ENCODE measurements at places on chromosomes 7 and 10.
A peak's percentile ranks its signal among the peaks of the same experiment; 100 is the strongest.

DNA sequence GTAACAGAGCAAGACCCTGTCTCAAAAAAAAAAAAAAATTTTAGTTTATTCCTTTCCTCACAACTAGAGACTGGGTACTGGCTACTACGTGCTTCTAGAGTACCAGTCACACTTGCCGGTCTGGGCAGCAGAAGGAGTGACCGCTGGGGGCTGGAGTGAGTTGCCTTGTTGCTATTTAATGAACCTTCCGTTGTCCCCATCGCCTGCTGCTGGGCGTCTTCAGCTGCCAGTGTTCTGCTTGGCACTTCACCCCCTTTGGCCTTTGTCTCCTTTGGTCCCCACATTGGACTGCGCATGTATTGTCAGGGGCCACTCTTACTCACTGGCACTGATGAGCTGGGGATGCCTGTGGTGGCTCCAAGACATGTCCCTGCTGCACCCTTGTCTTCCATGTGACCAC lies 110.6 kb downstream of the CLEC2L start:
- no peak for DNase-seq

GRCh38 chr10:59970396-59971368 lies 64.3 kb upstream of the CCDC6 start:
- no peak for DNase-seq

- no peak for DNase-seq
These were observed 1.1 kb downstream of the ZDHHC4 start for GRCh38 chr7:6578114-6579084.

GRCh38 chr7:17234398-17235031 lies 63.9 kb upstream of the AHR start:
- DNase-seq, result no peak

DNA sequence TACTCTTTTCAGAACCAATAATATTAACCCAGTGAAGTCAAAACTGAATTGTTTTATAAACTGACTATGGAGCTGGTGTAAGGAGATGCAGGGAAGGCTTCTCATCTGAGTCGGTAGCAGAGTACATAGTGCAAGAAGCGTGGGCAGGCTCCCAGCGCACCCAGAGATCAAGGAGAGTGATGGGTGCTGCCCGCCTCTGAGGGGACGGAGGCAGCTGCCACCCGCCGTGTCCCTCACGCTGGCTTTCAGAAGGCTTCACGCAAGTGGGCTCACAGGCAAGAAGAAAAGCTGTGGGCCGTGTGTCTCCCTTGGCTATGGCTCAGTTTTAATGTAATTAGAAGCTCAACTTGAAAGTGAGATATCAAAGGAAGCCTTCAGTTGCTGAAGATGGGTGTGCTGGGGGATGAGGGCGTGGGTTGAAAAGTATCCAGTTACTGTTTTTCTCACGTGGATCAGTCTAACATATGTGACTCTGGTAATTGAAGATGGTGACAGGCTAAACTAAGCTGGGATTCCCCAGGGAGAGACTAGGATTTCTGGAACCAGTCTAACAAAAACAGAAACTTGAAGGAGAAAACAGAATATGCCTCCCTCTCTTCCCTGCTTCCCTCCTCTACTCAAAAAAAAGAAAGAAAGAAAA lies 159.9 kb downstream of the MGMT start:
- DNase-seq, result no peak

- DNase-seq, result no peak
These were observed 223.6 kb downstream of the ARL4A start for GRCh38 chr7:12911053-12911452.

- DNase-seq, result no peak
These were observed 153.6 kb downstream of the CACNB2 start for GRCh38 chr10:18293536-18294510.

- no peak for DNase-seq
These were observed 55.4 kb upstream of the SGMS1 start for GRCh38 chr10:50679149-50679548.

- DNase-seq, result peak; percentile 55
These were observed 180.5 kb downstream of the ZNF365 start for GRCh38 chr10:62554632-62555199.

DNA sequence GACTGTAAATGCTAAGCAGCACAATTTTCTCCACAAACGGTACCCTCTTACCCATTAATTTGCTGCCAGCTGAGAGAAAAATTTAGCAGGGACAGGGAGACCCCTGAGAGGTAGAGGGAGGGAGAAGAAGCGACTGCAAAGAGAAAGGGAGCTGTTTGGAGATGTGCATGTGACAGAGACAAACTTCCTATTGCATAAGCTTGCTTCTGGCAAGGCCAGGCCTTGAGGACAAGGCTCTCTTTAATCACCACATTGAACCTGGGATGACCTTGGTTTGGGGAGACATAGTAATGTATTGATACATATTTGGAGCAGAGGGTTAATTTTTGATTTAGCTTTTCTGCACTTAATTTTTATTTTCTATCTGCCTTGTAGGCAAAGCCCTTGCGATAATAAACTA lies 31.1 kb upstream of the HIBADH start:
- DNase-seq, result no peak

DNA sequence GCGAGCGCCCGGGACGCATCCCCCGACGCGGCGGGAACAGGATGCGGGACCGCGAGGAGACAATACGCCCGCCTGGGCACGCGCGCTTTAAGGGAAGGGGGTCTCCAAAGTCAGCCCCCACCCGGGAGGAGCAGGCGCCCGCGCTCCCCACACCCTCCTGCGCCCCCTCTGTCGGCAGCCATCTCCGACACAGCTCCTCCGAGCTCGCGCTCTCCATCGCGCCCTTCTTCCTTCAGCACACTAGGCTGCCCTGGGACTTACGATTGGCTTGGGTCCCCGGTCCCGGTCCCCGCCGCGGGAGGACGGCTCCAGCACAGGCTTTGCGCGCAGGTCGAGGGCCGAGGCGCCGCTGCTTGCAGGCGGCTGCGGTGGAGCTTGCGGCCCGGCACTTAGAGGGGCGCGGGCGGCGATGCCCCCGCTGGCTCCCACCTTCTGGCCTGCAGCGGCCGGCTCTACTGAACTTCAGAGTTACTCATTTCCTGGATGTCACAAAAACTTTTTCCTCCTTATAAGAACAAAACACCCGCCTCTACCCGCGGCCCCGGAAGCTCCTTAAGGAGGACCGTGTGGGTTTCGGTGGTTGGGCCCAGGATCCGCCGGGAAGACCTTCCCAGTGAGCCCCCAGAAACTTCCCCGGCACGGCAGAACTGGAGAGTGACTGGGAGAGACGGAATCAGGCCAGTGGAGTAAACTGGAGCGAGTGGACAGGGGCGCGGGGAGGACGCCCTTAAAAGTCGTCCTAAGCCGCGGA lies at the start of gene ITPRIP:
Gene ITPRIP (minus strand): TSS at position 481 of the 751 bp plus-strand sequence. CDS start 22,414 bp downstream, outside the sequence.
- no peak for DNase-seq

GRCh38 chr10:45592926-45593325 lies 79.6 kb downstream of the ZFAND4 start:
- DNase-seq, result no peak

- no peak for DNase-seq
These were observed 69.7 kb upstream of the ZNRF2 start for GRCh38 chr7:30214651-30215137.

DNA sequence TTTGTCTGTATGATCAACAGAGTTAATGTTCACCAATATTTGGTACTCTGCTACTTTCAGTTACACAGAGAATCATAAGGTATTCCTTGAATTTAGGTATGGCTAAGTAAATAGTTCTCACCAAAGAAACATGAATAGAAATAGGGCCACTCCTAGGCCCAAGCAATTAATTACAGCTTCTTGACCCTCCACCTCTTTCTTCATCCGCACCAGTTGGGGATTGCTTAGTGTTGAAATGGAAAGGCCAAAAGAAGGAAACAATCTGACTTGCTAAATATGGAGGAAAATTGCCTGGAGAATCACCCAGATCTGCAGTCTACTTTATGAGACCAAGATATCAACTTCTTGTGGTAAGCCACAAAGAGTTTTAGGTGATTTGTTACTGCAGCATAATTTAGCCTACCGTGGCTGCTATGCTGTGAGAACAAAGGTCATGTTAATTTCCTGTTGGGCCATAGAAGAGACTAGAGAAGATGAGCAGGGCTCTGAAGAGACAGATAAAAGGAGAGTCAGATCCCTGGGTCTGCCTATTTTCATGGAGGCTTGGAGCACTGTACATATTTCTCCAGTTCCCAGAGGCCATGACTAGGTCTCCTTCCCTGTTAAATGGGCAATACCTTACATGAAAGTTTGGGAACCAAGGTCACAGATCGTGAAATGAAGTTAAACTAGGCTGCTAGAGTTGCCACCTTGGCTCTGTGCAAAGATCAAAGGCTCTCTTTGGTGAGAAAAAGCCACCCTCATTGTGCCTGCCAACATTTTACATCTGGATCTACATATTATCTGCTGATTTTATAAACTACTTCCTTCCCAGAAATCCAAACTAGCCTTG lies 93.3 kb upstream of the GDF10 start:
- DNase-seq, result no peak

GRCh38 chr10:8614054-8614565 lies 559.6 kb downstream of the GATA3 start:
- DNase-seq, result no peak

DNA sequence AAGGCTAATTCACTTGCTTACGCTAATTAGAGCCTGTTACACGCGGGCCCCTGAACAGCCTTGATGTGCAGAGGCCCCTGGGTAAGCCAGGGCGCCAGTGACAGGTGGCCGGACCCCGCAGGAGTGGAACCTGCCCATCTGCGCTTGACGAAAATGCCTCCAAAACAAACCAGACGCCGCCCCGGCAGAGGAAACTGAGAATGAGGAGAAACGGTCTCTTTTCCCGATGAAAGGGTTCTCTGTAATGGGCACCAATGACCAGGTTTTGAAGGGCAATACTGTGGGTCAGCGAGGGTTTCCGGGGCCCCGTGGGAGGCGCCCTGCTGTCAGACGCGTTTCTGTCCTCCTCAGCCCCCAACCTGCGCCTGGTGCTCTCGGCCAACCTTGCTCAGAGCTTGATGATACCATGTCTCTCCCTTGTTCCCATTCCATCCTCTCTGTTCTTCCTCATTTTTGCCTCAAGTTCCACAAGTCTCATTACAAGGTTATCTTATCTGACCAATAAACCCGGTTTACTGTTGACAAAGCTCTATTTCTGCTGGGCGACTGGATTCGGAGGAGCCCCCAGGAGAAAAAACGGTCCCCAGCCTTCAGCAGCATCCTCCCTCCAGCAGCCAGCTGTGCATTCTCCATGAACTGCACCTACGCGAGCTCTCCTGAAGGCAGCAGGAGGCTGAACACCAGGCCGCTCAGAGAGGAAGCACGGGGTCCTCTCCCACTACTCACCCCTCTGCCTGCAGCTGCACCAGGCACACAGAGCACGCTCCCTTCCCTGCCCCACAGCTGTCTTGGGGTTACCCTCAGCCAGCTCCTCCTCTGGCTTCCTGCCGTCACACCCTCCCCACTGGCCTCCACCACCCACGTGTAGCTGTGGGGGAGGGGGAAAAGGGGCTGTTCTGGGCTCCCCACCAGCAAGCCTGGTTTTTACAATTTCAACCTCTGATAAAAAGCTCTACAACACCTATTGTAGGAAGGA lies 202.0 kb downstream of the MAD1L1 start:
- no peak for DNase-seq

DNA sequence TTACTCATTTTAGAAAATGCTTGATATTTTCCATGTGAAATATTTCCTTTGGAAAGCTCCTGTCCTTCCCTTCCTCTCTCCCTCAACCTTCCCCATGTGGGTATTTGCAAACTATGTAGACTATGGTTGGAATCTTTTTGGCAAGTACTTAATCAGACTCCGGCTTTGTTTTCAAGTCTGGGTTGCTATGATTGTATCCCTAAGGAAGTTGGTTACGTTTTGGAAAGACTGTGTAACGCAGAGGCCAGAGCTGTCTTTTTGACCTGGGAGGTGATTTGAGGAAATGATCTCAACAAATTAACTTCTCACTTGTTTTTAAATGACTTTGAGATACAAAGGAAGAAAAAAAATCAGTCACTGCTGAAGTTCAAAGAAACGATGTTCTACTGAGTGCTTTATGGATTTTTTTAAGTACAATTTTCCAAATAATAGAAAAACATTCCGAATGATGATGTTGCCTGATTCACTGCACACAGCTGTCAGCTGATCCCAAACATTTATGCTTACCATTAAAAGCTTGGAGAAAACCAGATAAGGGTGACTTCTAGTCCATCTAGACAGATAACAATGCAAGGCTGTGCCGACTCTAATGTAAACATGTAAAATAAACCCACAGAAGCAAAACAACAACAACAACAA lies 145.5 kb upstream of the CELF2 start:
- DNase-seq, result no peak

- no peak for DNase-seq
These were observed 182.6 kb upstream of the FEZF1 start for GRCh38 chr7:122487131-122487530.

DNA sequence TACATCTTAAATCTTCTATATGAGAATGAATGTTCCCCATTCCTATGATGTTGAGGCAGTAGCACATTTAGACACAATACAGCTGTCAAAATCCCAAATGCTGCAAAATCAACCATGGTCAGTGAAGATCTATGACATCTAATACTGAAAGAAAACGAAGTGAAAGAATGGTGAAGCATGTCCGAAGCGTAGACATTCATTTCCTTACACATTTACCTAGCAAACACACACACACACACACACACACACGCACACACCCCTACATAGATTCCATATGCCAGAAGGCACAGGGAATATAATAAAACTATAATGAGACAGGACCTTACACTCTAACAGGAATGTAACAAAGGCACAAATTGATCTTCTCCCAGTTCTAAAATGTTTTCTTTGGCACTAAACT lies 32.5 kb downstream of the CCDC6 start:
- DNase-seq, result no peak

GRCh38 chr7:149003560-149004305 lies 24.6 kb downstream of the PDIA4 start:
- DNase-seq, result no peak

GRCh38 chr10:132798876-132799275 lies 12.9 kb upstream of the NKX6-2 start:
- no peak for DNase-seq

DNA sequence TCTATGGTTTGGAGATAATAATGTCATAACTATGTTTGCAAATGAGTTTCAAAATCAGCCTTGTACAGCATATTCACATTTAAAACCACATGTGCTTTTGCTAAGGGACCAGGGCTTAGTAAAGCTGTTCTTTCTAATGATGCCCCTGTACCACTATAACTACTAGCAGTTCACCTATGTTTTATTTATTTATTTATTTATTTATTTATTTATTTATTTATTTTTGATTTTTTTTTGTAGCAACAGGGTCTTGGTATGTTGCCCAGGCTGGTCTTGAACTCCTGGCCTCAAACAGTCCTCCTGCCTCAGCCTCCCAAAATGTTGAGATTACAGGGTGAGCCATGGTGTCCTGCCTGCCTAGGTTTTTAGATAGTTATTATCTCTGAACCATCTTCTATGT lies 96.9 kb downstream of the CFAP58 start:
- DNase-seq, result no peak

DNA sequence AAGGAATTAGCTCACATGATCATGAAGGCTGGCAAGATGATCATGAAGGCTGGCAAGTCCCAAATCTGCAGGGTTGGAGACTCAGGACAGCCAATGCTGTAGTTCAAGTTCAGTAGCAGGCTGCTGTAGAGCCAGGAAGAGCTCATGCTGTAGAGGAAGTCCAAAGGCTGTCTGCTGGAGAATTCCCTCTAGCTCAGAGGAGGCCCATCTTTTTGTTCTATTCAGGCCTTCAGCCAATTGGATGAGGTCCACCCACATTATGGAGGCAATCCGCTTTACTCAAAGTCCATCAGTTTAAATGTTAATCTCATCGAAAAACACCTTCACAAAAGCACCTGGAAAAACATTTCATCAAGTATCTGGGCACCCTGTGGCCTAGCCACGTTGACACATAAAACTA lies 24.8 kb upstream of the FAM171A1 start:
- no peak for DNase-seq

Measured in COR-L47 (cell line).